Smooth muscle cell of trachea (primary cell): ENCODE measurements at places on chromosomes 3 and 15. TPM values are rescaled to one million over a fixed set of nuclear protein-coding genes. Genes with fewer than 3 reads are reported as not detected.

The NR1I2 gene
- total RNA-seq: not detected in 2 replicates

The CACNA1D gene
- total RNA-seq: 0.33 and 0.87 TPM in 2 replicates

The LDHAL6B gene
- not detected in 2 replicates for total RNA-seq

The ACVR2B gene
- total RNA-seq: 1.8 and 2.0 TPM in 2 replicates

The SEMA6D gene
- 6.6 and 11.5 TPM in 2 replicates for total RNA-seq

The INO80 gene
- total RNA-seq: 27.1 and 30.1 TPM in 2 replicates

The CACNA2D2 gene
- not detected in 2 replicates for total RNA-seq

The DET1 gene
- total RNA-seq: 6.6 and 8.1 TPM in 2 replicates

The PLA1A gene
- 0.33 TPM in 1 of 2 replicates, not detected in the other for total RNA-seq

The CTNNB1 gene
- 854 and 935 TPM in 2 replicates for total RNA-seq

The APOD gene
- total RNA-seq: 1.6 and 2.8 TPM in 2 replicates

The NIT2 gene
- total RNA-seq: 14.1 and 20.9 TPM in 2 replicates

The KNG1 gene
- total RNA-seq: not detected in 2 replicates

The CCRL2 gene
- total RNA-seq: 0.29 and 0.83 TPM in 2 replicates

The MCF2L2 gene
- total RNA-seq: 0.15 TPM in 1 of 2 replicates, not detected in the other

The ZNF662 gene
- total RNA-seq: 2.3 and 2.8 TPM in 2 replicates
